ENCODE measurements at places on chromosomes 12 and 14. TPM values are rescaled to one million over a fixed set of nuclear protein-coding genes. Genes with fewer than 3 reads are reported as not detected.
A peak's percentile ranks its signal among the peaks of the same experiment; 100 is the strongest.

DNA sequence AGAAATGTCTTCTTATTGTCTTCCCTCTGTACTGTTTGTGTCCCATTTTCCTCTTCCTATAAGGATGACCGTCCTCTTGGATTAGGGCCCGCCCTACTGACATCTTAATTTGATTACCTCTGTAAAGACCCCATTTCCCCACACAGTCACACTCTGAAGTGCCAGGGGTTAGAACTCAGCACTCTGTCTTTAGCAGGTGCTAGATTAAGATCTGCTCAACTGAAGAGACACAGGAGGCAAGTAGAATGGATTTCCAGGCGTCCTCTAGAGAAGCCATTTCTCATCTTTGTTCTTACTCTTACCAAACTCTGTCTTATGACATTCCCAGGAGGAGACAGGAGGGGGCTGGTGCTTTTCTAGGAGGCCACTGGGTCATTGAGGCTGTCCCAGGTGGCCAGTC is 50.8 kb downstream of the VCPKMT start:
- H3K36me3 ChIP-seq = no peaks in the 10 kb centered on the region
- no peak overlapping the region for H3K27ac ChIP-seq
- H3K27me3 ChIP-seq = no peaks in the 10 kb centered on the region
- DNase-seq = no peak
- no peaks in the 10 kb centered on the region for H3K4me1 ChIP-seq

DNA sequence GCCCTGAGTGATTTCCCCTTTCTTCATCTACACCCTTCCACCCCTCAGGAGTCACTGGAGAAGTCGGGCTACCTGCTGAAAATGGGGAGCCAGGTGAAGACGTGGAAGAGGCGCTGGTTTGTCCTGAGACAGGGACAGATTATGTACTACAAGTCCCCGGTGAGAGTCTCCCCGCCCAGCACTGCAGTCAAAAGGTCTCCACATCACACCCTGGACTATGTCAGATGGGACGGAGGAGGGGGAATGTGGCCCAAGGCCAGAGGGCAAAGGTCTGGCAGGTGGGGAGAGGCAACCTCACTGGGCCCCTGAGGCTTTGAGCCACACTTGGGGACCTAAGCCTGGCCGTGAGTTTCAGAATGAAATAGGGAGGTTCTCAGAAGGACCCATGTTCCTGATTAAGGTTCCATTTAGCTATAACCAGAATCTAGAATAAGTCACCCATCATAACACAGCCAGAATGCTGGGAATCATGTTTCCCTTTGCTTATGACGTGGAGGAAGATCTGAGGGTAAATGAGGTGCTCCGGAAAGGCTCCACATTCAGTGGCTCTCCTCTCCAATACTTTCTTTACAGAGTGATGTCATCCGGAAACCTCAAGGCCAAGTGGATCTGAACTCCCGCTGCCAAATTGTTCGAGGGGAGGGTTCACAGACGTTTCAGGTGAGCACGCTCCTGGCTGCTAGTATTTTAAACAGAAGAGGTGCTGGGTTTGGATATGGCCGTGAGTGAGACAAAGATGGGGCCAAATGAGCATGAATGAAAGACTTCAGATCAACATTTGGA is 26.6 kb downstream of the PIGH start:
- peaks cover 4% of the 10 kb centered on the region for H3K36me3 ChIP-seq
- DNase-seq = peak; percentile 45
- H3K4me1 ChIP-seq = no peaks in the 10 kb centered on the region
- no peak overlapping the region for H3K4me3 ChIP-seq

Gene CCDC197
- total RNA-seq = not detected

DNA sequence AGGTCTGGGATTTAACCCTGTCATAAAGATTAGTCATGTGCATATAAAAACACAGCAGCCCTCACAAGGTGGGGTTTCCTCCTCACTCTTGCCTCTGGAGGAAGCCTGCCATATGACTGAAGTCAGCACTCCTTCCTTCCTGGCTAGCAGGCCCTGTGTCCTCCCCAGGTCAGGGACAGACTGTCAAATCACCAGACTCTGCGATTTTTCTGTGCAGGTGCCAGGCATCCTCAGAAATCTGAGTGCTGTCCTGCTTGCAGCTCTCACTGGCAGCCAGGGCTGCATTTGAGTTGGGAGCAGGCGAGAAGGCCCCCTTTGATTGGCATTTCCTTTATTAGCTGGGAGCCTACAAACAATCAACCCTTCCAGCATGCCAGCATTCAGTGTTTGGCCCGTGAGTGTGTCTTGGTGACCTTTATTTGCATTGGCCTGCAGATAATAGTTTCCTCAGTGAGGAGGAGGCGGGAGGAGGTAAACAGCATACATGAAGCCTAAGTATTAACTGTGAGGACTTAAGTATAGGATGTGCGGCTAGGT is 183.8 kb upstream of the ARHGAP5 start:
- no peaks in the 10 kb centered on the region for H3K4me1 ChIP-seq
- H3K4me3 ChIP-seq = no peak overlapping the region
- DNase-seq = no peak
- H3K27me3 ChIP-seq = no peaks in the 10 kb centered on the region
- no peaks in the 10 kb centered on the region for H3K36me3 ChIP-seq

- no peak overlapping the region for H3K4me3 ChIP-seq
- no peak overlapping the region for H3K27ac ChIP-seq
- H3K27me3 ChIP-seq = no peaks in the 10 kb centered on the region
- no peaks in the 10 kb centered on the region for H3K4me1 ChIP-seq
- H3K36me3 ChIP-seq = no peaks in the 10 kb centered on the region
- no peak for DNase-seq
Measured at GRCh38 chr12:69115951-69116350, 123.4 kb upstream of the CPSF6 start.

Gene TRMT61A
- total RNA-seq = 5.6 TPM

DNA sequence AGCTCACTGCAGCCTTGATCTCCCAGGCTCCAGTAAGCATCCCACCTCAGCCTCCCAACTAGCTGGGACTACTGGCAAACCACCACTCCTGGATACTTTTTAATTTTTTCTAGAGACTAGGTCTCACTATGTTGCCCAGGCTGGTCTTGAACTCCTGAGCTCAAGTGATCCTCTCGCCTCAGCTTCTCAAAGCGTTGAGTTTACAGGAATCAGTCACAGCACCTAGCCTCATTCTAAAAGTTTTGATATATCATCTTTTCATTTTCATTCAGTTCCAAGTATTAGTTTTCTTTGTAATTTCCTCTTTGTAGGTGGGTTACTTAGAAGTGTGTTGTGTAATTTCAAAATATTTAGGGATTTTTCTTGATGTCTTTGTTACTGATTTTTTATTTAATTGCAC is 9.6 kb downstream of the CBX5 start:
- no peak overlapping the region for H3K27ac ChIP-seq
- DNase-seq = no peak

Gene IL23A
- 1.1 TPM for total RNA-seq

DNA sequence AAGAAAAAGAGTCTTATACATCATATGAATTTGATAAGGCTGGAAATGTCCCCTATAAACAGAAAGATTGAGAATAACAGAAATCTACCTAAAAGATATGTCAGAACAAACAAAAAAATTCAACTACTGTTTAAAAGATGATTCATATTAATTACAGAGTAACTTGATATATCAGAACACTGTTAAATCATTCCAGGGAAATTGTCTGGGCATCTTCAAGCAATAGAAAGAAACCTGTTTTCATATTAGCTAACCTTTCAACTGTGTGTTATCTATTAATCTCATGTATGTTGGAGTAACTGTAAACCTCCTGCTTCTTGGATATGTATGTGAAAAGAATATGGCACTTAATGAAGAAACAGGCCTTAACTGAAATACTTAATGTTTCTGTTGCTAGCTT is 96.7 kb downstream of the NUBPL start:
- DNase-seq = no peak
- H3K36me3 ChIP-seq = no peaks in the 10 kb centered on the region
- H3K4me3 ChIP-seq = no peak overlapping the region
- no peaks in the 10 kb centered on the region for H3K4me1 ChIP-seq

GRCh38 chr12:102169922-102170621 is 27.6 kb downstream of the PMCH start:
- H3K4me3 ChIP-seq = no peak overlapping the region
- H3K4me1 ChIP-seq = no peaks in the 10 kb centered on the region
- no peak overlapping the region for H3K27ac ChIP-seq
- no peaks in the 10 kb centered on the region for H3K36me3 ChIP-seq
- H3K27me3 ChIP-seq = no peaks in the 10 kb centered on the region

GRCh38 chr12:65536876-65537681 is 258.6 kb downstream of the MSRB3 start:
- H3K4me1 ChIP-seq = no peaks in the 10 kb centered on the region
- no peak overlapping the region for H3K4me3 ChIP-seq
- DNase-seq = no peak
- H3K27me3 ChIP-seq = no peaks in the 10 kb centered on the region
- H3K27ac ChIP-seq = no peak overlapping the region

DNA sequence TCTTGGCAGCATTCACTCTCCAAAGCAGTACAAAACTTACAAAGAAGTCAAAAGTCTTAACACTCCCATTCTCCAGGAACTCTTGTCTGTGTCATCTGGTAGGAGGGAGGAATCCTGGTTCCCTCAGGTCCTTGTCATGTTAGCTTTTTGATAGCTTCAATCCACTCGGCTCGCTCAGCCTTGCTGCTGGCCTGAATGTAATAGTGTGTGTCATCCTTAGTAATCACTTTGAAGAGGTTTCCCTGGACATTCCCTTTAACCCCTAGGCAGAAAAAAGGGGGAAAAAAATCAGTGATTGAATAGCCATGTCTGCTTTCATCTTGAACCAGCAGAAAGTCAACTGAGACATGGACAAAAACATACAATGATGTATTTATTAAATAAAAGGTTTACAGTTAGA is 24.8 kb downstream of the PLEK2 start:
- H3K4me1 ChIP-seq = peaks cover 14% of the 10 kb centered on the region
- no peak overlapping the region for H3K4me3 ChIP-seq
- no peak for DNase-seq
- H3K27me3 ChIP-seq = no peaks in the 10 kb centered on the region
- no peak overlapping the region for H3K27ac ChIP-seq
- peaks cover 34% of the 10 kb centered on the region for H3K36me3 ChIP-seq

DNA sequence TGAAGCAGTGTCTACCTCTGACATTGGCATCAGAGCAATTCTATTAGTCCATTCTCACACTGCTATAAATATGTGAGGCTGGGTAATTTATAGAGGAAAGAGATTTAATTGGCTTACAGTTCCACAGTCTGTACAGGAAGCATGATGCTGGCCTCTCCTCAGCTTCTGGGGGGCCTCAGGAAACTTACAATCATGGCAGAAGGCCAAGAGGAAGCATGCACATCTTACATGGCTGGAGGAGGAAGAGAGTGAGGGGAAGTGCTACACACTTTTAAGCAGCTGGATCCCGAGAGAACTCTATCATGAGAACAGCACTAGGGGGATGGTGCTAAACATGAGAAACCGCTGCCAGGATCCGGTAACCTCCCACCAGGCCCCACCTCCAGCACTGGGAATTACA is 25.7 kb upstream of the SEL1L start:
- H3K4me3 ChIP-seq = no peak overlapping the region
- DNase-seq = no peak
- H3K4me1 ChIP-seq = no peaks in the 10 kb centered on the region
- no peaks in the 10 kb centered on the region for H3K36me3 ChIP-seq

DNA sequence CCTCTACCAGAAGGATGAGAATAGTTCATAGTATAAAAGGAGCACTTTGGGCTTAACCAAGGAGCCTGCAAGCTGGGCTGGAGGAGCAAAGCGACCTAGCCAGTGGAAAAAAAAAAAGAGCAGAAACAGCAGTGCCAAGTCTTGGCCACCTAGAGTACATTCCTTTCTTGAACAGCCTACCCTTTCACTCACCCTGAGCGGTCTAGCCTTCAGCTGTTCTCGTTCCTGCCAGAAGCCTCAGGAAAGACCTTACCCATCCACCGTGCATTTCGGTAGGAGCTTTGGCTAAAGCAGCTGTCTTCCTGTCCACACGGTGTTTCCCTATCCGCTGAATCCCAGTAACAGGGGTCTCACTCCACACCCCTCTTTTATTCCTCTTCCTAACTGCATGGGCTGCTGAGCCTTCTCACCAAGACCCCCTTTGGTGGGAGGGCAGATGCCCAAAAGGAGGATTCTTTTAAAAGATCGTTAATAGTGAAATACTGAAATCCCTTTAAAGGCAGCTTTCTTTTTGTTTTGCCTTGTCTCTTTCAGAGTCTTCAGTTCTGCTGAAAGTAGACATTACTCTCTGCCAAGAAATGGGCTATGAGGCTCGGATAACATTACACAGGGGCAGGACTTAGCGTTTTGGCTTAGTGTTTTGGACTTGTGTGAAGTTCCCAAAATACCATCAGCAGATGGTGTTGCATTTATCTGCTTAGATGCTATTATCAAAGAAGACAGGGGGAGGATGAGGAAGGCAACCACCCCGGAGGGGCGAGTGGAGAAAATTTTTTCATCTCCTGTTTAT is 88.5 kb upstream of the METAP2 start:
- H3K36me3 ChIP-seq = no peaks in the 10 kb centered on the region
- no peak overlapping the region for H3K27ac ChIP-seq
- no peaks in the 10 kb centered on the region for H3K4me1 ChIP-seq

DNA sequence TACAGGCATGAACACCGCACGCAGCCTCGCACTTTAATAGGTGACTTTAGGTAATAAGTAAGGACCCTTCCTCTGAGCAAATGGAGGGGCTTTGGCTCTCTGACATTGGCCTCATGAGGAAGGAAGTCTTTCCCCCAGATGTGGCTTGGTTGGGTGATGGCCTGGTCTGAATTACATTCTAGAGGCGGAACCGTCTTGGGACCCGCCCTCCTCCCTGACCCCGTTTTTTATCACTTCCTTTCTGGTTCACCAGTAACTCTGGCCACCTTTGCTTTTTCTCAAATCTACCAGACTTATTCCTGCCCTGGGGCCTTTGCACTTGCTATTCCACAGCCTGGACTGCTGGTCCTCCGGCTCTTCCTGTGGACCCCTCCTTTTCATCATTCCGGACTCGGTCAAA is 13.4 kb downstream of the ALDH2 start:
- no peaks in the 10 kb centered on the region for H3K36me3 ChIP-seq
- H3K27me3 ChIP-seq = no peaks in the 10 kb centered on the region
- H3K4me3 ChIP-seq = no peak overlapping the region
- DNase-seq = no peak
- no peak overlapping the region for H3K27ac ChIP-seq

GRCh38 chr14:93713726-93714405 is 74.4 kb downstream of the PRIMA1 start:
- no peak overlapping the region for H3K27ac ChIP-seq
- no peak for DNase-seq
- H3K4me1 ChIP-seq = no peaks in the 10 kb centered on the region
- H3K4me3 ChIP-seq = no peak overlapping the region
- H3K27me3 ChIP-seq = no peaks in the 10 kb centered on the region
- no peaks in the 10 kb centered on the region for H3K36me3 ChIP-seq

- H3K4me1 ChIP-seq = no peaks in the 10 kb centered on the region
- no peak overlapping the region for H3K27ac ChIP-seq
- H3K27me3 ChIP-seq = no peaks in the 10 kb centered on the region
- H3K4me3 ChIP-seq = no peak overlapping the region
Measured at GRCh38 chr12:115847398-115847797, 430.1 kb downstream of the MED13L start.

- H3K36me3 ChIP-seq = no peaks in the 10 kb centered on the region
- no peak for DNase-seq
Measured at GRCh38 chr14:69481815-69482568, 2.5 kb upstream of the PLEKHD1 start.

- H3K4me3 ChIP-seq = no peak overlapping the region
- H3K36me3 ChIP-seq = peaks cover 7% of the 10 kb centered on the region
- no peaks in the 10 kb centered on the region for H3K27me3 ChIP-seq
- DNase-seq = no peak
- H3K4me1 ChIP-seq = no peaks in the 10 kb centered on the region
Measured at GRCh38 chr14:67663633-67664032, 10.8 kb downstream of the VTI1B start.

GRCh38 chr12:124152731-124153130 is 142.2 kb upstream of the RFLNA start:
- H3K4me3 ChIP-seq = no peak overlapping the region
- no peaks in the 10 kb centered on the region for H3K27me3 ChIP-seq
- H3K27ac ChIP-seq = no peak overlapping the region
- no peak for DNase-seq
- H3K4me1 ChIP-seq = no peaks in the 10 kb centered on the region
- no peaks in the 10 kb centered on the region for H3K36me3 ChIP-seq

Data from pancreas (tissue), 10 donors.